CD4-positive, alpha-beta T cell (primary cell): ENCODE measurements at places on chromosomes 2 and 18. TPM values are rescaled to one million over a fixed set of nuclear protein-coding genes. Genes with fewer than 3 reads are reported as not detected.

MALL gene
- total RNA-seq: not detected

SF3B1 gene
- 498 TPM for total RNA-seq

LAMA3 gene
- not detected for total RNA-seq

CROCC2 gene
- not detected for total RNA-seq

REG3A gene
- total RNA-seq: not detected

RAB17 gene
- not detected for total RNA-seq

NAT8 gene
- not detected for total RNA-seq

TUBB8B gene
- total RNA-seq: not detected

DNPEP gene
- total RNA-seq: 99.0 TPM

XDH gene
- total RNA-seq: 0.05 TPM
